Cerebellum (tissue), 4 donors: ENCODE measurements at places on chromosomes 3 and 15. TPM values are rescaled to one million over a fixed set of nuclear protein-coding genes. Genes with fewer than 3 reads are reported as not detected.

GRCh38 chr15:33844597-33844996 is 123.7 kb upstream of the CHRM5 start:
- no peak for DNase-seq

- DNase-seq: no peak
These were observed 1710.1 kb downstream of the SI start for GRCh38 chr3:163368168-163368567.

DNA sequence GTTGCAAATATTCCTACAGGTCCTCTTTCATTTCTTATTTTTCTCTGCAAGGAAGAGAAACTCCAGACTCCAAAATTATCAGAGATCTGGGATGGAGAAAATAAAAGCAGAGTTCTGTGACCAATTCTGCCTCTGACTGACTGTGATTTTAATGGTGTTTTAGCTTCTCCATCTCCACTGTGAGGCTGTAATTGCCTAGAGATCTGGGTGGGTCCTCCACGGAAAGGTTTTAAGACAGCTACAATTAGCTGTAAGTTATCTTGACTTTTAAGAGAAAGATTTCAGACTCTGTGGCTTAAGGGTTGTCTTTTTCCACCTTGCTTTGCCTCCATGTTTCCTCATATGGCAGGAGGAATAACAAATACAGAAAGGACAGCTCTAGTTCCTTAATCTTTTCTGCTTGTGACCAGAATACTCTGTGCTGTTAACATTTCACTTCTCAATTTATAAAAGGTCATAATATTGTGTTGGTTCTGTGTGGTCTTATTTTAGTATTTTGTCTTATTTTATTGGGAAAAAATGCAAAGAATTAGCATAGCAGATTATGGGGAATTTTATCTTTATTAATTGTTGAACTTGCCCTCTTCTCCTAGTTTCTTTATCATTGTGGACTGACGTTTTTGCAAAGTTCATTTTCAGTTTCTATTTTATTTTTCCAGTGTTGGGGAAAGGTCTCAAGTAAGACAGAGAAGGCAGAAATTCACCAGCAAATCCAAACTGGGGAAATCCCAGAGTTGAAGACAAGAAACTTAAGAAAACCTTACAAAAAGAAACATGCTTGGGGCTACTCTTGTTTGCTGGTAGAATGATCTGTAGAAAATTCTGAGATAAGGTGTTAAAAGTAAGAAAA is 157.9 kb downstream of the RAP2B start:
- DNase-seq: no peak

DNA sequence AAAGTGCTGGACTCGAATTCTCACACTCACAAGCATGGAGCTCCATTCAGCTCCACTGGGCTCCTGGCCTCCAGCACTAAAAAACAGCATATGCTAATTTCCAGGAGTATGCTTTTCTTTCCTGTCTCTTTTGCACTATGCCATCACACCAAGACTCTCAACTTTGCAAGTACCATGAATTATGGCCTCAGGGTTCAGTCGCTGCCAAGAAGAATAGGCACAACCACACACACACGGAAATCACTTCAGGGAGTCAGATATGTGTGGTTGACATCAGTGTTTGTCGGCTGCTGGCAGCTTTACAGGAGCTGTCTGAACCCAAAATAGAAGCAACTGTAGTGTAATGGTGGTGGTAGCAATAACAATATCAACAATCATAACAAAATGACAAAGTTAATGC is 305.0 kb upstream of the SLCO3A1 start:
- DNase-seq: peak; percentile 36

DNA sequence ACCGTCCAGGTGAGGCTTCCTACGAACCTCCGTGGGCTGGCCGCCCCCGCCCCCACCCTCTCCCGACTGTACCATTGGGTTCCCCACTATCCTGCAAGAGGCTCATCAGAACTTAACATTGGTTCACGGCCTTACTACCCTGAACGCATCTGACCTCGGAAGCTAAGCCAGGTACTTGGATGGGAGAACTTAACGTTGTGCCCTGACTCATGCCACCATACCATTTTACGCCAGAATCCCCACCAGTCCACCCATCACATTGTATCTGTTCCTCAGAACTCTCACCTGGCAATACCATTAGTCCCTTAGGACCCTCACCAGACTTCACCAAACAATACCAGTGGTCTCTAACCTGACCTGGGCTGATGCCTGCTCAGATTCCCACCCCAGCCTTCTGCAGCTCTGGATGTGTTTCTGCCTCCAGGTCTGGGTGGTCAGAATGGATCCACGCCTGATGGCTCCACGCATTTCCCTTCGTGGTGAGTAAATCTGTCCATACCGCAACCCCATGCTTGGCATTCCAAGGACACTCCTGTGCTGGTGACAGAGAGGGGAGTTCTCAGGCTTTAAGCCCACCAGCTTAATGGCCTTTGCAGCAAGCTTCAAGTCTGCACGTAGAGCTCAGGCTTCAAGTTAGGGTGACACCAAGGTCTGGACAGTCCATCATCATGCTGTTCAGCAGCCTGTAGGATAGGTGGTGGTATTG is 562 bp downstream of the TCTA start:
- DNase-seq: no peak

GRCh38 chr15:72042865-72043264 is 75.1 kb downstream of the MYO9A start:
- DNase-seq: no peak

GRCh38 chr3:150911771-150912170 is 6.5 kb upstream of the MINDY4B start:
- peak; percentile 5 for DNase-seq

GOLGA6A gene
- 0.36 TPM for total RNA-seq

KIF15 gene
- 11.0 TPM for total RNA-seq

GRCh38 chr15:87722941-87723691 is 533.4 kb downstream of the NTRK3 start:
- no peak for DNase-seq

LRRIQ4 gene
- 1.3 TPM for total RNA-seq

FMN1 gene
- total RNA-seq: 1.8 TPM

DNA sequence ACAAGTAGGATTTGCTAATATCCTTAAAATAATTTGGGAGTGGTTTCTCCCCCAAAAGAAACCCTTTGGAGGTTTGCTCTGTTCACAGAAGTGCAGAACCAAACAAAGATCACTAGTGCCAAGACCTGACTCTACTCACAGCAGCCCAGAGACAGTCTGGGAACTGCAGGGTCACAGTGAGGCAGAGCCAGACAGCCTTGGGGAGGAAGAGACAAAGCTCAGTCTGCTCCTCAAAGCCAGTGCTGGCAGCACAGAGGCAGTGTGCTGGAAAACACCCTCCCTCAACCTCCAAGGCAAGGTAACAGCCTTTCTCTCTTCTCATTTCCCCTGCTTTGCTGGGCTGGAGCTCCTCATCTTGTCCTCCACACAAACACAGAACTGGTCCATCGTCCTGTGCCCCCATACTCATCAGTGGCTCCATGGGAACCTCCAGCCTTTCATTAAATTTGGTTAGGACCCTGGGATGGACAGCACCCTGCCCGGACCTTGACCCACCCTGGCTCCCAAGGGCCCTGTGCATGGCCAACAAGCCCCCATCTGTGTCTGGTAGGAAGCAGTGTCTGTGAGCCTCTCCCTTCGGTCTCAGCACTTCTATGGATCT is 12.6 kb downstream of the RAB6B start:
- no peak for DNase-seq

DNA sequence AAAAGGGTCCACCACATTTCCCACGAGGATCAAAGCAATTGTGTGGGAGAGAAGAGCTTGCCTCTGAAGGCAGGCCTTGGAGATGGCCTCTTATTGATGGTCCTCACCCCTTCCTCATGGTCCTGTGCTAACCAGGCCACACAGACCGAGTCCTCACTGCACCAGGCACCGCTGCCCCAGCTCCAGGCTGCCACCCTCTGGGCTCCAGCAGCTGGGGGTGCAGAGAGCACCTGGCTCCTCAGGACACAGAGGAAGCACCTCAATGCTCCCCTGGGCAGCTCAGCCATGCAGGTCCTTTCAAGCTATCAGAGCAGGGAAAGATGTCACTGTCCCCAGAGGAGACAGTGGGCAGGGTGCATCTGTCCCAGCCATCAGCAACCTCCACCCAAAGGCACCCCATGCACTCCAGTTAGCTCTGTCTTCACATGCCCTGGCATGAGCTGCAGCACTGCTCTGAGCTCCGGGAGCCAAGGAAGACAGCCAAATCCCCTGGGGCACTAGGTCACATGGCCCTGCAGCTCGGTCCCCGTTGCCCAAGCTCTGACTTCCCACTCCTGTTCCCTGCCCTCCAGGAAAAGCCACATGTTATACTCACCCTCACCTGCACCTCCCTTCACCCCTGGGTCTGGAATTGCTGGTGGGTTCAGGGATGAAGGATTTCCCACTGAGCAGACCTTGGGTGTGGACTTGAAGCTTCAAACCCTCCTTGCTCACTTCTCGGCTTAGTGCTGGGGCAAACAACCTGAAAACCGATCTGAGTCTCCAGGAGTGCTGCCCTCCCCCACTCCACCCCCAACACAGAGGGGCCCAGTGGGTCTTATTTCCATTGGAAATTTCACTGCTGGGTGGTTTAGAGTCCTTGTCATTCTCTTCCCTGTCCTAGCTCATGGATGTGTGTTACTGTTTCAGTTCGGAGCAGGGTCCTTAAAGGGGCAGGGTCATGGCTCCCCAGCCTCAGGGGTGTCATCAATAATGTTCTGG is 32.6 kb downstream of the ALS2CL start:
- no peak for DNase-seq

DNA sequence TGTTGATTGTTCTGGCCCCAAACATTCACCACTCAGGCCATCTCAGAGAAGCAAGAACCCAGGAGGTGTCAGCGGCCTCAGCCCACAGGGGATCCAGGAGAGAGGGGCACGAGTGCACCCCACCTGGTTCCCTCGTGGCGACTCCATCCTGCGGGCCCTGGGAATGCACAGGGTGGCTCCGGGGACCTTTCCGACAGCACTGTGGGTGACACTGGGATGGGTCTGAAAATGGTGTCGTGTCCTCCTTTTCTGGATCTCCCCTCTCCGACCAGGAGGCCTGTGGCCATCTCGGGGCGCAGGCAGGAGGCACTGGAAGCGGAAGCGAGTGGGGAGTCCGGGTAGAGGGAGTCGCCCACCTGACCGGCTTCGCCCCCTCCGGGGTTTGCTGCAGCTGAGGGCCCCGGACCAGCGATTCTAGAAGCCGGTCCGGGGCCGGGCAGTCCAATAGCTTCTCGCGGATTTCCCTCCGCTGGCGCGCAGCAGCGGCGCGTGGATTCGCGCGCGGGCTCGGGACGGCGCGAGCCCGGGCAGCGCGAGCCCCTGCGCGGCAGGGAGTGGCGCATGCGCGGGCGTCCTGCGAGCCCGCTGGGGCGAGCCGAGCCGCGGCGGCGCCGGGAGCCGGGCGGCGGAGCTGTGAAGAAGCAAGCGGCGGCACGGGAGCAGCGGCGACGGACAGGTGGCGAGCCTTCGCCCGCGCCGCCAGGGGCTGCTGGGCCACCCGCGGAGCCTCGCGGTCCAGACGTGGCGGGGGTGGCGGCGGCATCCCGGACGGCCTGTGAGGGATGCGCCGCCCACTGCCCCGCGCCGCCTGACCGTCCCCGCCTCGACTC is at the start of gene DOCK3:
DOCK3 (plus strand) TSS at position 579 of the 830 bp plus-strand sequence. CDS start 337 bp downstream, outside the sequence.
- peak; percentile 86 for DNase-seq

- DNase-seq: no peak
These were observed 84.1 kb downstream of the ATG7 start for GRCh38 chr3:11356269-11356668.

DNA sequence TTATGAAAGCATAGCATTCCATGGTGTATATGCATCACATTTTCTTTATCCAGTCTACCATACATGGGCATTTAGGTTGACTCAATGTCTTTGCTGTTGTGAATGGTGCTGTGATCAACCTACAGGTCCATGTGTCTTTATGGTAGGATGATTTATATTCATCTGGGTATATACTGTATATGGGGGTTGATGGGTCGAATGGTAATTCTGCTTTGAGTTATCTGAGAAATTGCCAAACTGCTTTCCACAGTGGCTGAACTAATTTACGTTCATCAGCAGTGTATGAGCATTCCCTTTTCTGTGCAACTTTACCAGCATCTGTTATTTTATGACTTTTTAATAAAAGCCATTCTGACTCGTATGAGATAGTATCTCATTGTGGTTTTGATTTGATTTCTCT is 662.4 kb upstream of the BCHE start:
- no peak for DNase-seq

DNA sequence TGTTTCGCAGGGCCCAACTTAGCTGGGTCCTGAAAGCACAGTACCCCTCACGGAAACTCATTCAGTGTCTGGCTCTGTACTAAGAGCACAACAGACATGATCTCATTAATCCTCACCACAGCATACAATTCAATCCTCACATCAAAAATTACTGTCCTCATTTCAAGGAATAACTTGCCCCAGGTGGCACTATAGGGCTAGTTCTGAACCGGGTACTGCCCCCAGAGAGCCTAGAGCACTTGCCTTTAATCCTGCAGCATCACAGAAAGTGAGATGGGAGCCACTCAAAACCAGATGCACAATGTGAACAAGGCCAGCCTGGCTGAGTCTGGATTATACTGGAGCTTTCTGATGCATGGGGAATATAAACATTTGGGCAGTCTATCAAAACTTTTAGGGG is 122.6 kb downstream of the OSBPL10 start:
- DNase-seq: no peak

GRCh38 chr3:174846055-174846454 is 13.1 kb upstream of the NAALADL2 start:
- no peak for DNase-seq

- DNase-seq: no peak
These were observed 22.8 kb upstream of the TM2D3 start for GRCh38 chr15:101675015-101675414.

- DNase-seq: peak; percentile 69
These were observed 63.7 kb downstream of the SLC30A4 start for GRCh38 chr15:45458746-45459403.
